ENCODE measurements at places on chromosomes 4 and X.

DNA sequence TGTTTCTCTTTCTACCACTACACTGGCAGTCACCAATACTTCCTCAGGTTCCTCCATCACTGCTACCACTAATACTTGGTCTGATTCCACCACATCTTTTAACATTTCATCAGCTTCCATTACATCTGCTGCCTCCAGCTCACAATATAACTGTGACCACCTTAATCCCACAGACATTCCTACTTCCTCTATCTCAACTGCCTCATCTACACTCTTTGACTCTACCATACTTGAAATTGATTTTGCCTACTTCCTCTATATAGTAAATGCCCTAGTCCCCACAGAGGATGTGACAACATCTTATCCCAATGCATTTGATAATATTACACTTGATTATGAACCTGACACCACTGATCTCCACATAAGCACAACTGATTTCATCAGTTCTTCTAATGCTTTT lies 29.0 kb downstream of the OPRPN start:
- DNase-seq = no peak

DNA sequence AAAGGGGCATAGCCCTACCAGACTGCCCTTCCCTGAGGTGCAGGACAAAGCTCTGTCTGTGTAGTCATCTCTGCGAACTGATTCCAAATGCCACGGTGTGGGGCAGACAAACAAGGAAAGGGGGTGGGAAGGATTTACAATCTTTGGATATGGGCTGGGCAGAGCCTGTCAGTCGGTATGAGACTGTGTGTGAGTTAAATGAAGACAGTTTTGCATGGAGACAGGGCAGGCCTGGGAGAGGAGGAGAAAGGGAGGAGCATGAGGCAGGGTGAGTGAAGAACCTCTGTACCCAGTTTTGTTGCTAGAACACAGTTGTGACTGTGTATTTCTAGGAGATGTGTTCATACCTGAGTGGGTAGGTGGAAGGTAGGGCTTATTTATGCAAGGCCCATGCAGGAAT lies 59.4 kb upstream of the MSN start:
- DNase-seq = no peak

GRCh38 chr4:94208918-94209317 lies 1.3 kb downstream of the SMARCAD1 start:
- DNase-seq = no peak

GRCh38 chr4:152382057-152382785 lies 153.7 kb downstream of the FBXW7 start:
- no peak for DNase-seq

GRCh38 chrX:153818571-153819383 lies 11.6 kb downstream of the PDZD4 start:
- DNase-seq = peak; percentile 27

- no peak for DNase-seq
Measured at GRCh38 chr4:8414377-8414776, 26.1 kb downstream of the ACOX3 start.

- DNase-seq = no peak
Measured at GRCh38 chr4:70023218-70023617, 5.0 kb upstream of the HTN3 start.

DNA sequence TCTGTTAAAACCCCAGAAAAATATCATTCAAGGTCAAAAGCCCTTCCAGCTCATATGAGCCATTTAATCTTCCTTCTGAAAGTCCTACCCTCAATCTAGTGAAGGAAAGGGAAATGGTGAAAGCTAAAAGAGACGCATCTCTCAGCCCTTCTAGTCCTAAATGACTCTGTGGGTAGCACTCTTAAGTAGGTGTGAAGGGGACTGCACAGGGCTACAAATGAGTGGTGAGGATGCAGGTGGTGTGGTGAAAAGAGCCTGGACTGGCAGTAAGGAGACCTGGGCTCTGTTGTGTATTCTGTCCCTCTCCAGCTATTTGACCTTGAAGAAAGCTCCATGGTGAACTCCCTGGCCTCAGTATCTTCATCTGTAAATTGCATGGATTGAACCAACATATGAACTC lies 671.8 kb upstream of the DIPK2B start:
- DNase-seq = no peak

GRCh38 chr4:25943312-25943711 lies 29.3 kb downstream of the SMIM20 start:
- DNase-seq = no peak

- peak; percentile 54 for DNase-seq
Measured at GRCh38 chr4:102344954-102345794, at the start of gene SLC39A8. Gene SLC39A8, minus strand, starts transcription at chr4:102345482. Its CDS starts 820 bp downstream, at chr4:102344662.

- no peak for DNase-seq
Measured at GRCh38 chrX:48590203-48591103, 6.8 kb upstream of the WDR13 start.

DNA sequence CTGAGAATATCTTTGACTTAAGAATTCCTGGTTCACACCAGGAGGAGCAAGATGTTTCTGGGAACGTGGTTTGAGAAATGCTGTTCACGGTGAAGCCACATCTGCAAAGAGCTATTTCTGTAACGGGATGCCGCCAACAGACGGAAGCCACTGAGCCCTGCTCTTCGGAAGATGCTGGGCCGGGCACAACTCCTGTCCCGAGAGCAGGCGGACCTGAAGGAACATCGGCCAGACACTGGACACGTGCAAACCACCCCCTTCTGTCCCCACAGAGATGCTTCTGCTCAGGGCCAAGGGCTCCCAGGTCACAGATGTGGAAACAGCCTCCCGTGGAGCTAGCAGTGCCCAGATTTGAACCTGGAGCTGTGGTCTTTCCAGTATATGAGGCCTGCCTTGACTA lies 24.3 kb downstream of the HMX1 start:
- DNase-seq = no peak

DNA sequence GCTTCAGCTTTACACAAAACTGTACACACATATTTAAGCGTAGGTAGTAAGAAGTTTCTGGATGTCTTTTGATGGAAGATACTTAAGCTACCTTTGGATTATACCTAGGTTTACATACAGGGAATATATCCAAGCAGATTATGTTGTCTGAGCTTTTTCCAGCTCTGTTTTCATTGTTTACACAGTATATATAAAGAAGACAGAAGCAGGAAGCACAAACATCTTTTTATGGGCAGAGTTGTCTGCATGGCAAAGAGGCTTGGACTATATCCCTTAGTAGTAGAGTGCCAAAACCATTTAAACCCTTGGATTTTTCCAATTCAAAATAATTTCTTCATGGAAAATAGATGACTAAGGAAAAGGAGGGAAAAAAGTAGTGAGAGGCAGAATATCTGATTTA lies 329.4 kb upstream of the AGA start:
- no peak for DNase-seq

- no peak for DNase-seq
Measured at GRCh38 chr4:5801696-5802095, 90.7 kb downstream of the EVC start.

- no peak for DNase-seq
Measured at GRCh38 chrX:120264341-120264740, 13.7 kb downstream of the ZBTB33 start.

- DNase-seq = no peak
Measured at GRCh38 chrX:39772057-39772832, 325.5 kb downstream of the BCOR start.

- no peak for DNase-seq
Measured at GRCh38 chr4:78923464-78924312, 15.6 kb downstream of the PAQR3 start.

DNA sequence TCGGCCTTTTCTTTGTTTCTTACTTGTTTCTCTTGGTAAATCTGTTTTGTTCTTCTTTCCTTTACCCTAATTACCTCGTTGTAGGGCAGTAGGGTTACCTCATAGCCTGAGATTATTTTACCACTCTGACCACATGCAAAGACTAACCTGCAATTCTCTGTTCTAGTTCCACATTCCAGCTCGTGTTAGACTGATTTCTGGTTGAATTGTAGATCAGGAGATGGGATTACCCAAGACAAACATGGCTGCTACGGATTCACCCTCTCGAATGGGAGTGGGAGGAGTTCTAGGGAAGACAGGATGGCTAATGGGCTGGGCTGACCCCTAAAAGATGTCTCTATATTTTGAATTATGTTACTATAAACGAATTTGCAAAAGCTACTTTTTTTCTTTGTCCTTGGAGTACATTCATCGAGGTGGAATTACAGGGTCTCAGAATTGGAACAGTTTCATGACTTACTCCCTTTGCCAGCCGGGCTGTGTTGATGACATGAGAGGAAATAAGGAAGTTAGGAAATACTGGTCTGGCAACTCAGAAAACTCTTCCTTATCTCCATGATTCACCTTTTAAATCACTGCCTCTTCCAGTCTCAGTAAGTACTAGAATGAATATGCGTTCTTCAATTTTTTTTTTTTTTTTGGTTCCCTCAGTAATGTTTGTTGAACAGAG lies 36.7 kb upstream of the FBXW7 start:
- no peak for DNase-seq

- no peak for DNase-seq
Measured at GRCh38 chr4:184016759-184017668, 111.9 kb downstream of the STOX2 start.

- no peak for DNase-seq
Measured at GRCh38 chr4:109875106-109875505, 27.2 kb downstream of the LRIT3 start.

DNA sequence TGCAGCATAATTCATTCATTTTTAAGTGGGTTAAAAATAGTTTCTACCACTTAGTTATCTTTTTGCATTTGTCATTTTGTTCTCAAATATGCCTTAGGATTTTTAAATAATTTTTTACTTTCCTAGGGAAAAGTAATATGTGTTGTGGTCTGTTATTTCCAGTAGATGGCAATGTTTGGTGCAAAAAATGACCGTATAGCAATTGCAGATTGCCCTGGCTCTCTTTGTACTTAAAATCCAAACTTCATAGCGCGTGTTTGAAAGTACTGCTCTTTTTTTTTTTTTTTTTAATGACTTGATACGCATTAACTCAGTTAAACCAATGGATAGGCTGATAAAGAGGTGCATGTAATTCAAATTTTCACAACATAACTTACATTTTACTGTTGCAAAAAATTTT lies 74.4 kb upstream of the RBMX start:
- no peak for DNase-seq

DNA sequence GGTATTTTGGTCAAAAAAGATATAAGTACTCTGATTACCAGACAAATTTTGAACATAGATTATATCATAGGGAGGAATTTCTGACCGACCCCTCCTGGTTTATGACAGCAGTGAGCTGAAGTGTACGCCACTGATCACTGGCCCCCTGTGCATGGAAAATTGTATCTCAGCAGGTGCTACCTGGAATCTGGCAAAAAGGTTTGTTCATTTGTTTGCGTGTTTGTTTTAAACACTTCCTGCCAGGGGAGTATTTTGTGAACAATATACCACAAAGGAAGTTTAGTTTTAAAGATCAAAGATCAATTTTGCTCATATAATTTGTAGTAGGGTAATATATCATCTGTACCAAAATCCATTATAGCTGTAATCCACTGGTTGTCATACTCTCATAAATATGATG lies 219.7 kb upstream of the TENM3 start:
- DNase-seq = no peak

- no peak for DNase-seq
Measured at GRCh38 chr4:133190098-133190497, 41.0 kb downstream of the PCDH10 start.

- DNase-seq = no peak
Measured at GRCh38 chr4:79893456-79893855, 179.6 kb downstream of the ANTXR2 start.

DNA sequence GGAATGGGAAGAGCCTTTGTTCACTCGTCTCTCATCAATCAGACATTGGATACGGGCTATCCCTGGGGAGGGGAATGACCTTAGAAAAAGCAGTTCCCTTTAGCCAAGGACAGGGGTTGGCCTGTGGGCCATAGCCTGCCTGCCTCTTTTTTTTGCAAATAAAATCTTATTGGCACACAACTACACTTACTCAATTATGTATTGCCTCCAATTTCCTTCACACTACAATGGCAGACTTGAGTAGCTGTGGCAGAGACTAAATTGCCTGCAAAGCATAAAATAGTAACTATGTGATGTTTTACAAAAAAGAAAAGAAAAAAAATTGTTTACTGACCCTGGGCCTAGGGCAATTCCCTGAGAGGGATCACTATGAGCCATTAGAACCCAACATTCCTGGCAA lies 23.4 kb downstream of the PPP1R2C start:
- DNase-seq = no peak

GRCh38 chr4:26093551-26093950 lies 179.5 kb downstream of the SMIM20 start:
- DNase-seq = no peak

DNA sequence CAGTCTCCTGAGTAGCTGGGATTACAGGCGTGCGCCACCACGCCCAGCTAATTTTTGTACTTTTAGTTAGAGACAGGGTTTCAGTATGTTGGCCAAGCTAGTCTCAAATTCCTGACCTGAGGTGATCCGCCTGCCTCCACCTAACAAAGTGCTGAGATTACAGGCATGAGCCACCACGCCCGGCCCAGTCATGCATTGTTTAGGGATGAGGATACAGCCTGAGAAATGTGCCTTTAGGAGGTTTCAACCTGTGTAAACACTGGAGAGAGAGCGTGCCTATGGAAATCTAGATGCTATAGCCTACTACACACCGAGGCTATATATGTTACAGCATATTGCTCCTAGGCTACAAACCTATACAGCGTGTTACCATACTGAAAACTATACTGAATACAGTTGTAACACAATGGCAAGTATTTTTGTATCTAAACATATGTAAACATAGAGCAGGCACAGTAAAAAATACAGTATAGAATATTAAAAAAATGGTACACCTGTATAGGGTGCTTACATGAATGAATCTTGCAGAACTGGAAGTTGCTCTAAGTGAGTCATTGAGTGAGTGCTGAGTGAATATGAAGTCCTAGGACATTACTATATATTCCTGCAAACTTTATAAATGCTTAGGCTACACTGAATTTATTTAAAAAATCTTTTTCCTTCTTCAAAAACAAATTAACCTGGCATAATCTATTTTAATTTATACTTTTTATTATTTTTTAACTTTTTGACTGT lies 588.2 kb upstream of the ADGRL3 start:
- no peak for DNase-seq

DNA sequence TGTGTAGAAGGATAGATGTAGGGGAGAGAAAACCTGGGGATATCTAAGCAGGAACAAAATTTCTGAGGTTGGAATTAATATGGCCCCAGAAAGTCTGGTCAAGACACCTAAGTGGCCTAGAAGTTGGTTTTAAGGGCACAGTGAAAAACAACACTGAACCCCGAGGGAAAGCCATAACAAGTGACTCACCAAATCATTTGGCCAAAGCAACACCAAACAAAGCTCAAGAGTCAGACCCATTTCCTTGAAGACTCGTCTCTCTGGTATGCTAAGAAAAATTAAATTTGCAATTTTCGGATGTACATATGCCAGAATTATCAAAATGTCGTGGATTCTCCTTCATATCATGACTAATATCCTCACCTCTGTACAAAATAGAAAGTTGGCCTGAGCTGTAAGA lies 162.9 kb downstream of the SMIM20 start:
- no peak for DNase-seq

DNA sequence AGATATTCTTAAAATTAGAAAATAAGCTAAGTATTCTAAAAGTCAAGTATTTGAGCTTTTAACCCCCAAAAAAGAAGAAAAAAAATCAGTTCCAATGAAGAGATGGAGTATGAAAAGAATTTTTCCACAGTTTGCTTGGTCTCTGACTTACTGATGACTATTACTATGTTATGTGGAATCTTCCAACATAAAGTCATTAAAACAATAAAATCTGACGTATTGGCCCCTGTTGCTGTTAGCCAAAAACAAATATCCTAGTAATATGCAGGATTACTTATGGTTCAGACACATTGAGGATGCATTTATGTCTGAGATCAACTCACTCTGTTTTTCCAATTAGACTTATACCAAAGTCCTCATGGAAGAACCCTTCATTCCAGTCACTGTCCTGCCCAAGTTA lies 517.2 kb upstream of the ADGRL3 start:
- no peak for DNase-seq

GRCh38 chr4:143407888-143408287 lies 71.2 kb downstream of the GAB1 start:
- no peak for DNase-seq

Measured in stimulated activated CD4-positive, alpha-beta T cell treated with anti-CD3 and anti-CD28 coated beads, Interleukin-1b, Interleukin-23, amount 100 ng/mL, for 1 hour (primary cell).